ENCODE measurements at places on chromosomes 5 and 9.
A peak's percentile ranks its signal among the peaks of the same experiment; 100 is the strongest.

DNA sequence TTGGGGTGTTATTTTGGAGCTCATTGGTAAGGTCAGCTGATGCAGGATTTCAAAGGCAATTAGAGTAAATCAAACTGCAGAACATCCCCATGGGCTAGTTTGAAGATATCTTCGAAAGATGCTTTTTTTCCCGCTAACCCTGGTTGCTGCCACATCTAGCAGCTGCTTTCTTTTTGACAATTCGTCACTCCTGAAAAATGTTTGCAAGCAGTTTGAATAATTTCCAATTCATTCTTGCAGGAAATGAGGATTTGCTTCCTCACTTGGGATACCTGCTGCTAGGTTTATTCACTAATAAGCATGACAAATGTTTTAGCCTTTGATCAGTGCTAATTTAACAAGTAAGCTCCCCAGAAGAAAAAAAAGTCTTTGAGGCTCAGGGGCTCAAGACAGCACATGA, 649.6 kb upstream of the RORB start:
- DNase-seq, result no peak

- DNase-seq, result no peak
These were observed 104.0 kb upstream of the DMRTA1 start for GRCh38 chr9:22342491-22343217.

DNA sequence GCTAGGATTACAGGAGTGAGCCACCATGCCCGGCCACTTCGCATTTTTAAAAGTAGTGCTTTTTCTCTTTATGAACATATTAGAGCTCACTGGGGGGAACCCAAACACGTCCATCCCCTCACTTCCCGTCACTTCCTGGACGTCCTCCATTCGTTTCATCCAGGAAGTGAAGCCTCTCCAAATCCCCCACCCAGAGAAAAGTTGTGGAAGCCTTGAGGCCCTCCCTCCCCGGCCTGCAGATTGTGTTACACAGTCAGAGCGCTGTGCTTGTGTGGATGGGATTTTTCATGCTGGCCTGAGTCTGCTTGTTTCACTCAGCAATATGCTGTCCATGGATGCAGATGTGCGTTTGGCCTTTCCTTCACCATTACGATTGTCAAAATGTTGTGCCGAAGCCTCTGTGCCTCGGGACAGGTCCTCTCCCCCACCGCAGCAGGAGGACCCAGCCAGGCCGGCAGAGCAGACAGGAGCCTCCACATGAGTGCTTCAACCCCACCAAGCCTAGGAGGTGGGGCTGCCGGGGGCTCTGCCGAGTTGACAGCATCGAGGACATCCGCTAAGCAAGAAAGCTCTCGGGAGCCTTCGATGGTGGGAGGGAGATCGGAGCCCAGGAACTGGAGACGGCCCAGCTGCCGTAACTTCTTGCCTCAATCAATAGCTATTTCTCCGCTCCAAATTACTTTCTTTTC, 121.6 kb upstream of the PPP1R26 start:
- DNase-seq, result no peak

- peak; percentile 74 for DNase-seq
These were observed at the start of gene PCDHGB3 for GRCh38 chr5:141369994-141370848. Gene PCDHGB3 (plus strand): TSS chr5:141370242. CDS start chr5:141370395, 153 bp downstream.

- DNase-seq, result no peak
These were observed 161.0 kb upstream of the CCDC152 start for GRCh38 chr5:42595597-42595996.

DNA sequence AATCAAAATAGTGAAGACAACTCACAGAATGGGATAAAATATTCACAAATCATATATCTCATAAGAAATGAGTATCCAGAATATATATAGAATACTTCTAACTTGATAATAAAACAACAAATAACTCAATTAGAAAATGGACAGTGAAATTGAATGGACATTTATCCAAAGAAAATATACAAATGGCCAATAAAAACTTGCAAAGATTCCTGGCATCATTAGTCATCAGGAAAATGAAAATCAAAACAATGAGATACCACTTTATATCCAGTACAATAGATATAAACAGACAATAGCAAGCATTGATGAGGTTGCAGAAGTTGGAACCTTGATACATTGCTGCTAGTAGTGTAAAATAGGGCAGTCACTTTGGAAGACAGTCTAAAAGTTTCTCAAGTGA, 12.8 kb upstream of the TLR4 start:
- no peak for DNase-seq

DNA sequence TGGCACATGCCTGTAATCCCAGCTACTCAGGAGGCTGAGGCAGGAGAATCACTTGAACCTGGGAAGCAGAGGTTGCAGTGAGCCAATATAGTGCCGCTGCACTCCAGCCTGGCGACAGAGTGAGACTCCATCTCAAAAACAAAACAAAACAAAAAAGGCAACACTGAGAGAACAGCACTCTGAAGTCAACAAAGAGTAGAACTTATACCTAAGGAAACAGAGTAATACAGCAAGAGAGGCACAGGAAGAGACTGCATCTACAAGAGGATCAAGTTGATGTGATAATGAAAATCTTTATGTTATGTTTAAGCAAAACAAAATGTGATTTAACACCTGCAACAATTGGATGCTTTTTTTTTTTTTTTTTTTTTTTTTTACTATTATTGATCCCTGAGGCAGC, 33.1 kb downstream of the FYB1 start:
- DNase-seq, result no peak

DNA sequence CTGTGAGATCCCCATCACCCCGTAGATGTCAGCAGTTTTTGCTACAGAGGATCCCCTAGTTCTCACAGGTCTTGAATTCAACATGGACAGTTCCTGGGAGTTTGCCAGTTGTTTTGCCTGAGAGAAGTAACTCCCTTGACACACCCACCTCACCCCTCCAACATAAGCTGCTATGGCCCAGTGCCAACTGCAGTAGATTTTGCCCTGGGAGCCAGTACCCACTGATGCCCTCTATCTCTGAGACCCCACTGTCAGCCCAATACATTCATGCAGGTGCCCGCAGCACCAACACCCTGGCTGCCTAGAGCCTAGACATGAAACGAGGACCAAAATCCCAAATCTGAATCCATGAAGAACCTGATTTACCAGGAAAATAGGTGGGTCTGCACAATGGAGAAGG, 583.9 kb upstream of the CTNND2 start:
- no peak for DNase-seq

DNA sequence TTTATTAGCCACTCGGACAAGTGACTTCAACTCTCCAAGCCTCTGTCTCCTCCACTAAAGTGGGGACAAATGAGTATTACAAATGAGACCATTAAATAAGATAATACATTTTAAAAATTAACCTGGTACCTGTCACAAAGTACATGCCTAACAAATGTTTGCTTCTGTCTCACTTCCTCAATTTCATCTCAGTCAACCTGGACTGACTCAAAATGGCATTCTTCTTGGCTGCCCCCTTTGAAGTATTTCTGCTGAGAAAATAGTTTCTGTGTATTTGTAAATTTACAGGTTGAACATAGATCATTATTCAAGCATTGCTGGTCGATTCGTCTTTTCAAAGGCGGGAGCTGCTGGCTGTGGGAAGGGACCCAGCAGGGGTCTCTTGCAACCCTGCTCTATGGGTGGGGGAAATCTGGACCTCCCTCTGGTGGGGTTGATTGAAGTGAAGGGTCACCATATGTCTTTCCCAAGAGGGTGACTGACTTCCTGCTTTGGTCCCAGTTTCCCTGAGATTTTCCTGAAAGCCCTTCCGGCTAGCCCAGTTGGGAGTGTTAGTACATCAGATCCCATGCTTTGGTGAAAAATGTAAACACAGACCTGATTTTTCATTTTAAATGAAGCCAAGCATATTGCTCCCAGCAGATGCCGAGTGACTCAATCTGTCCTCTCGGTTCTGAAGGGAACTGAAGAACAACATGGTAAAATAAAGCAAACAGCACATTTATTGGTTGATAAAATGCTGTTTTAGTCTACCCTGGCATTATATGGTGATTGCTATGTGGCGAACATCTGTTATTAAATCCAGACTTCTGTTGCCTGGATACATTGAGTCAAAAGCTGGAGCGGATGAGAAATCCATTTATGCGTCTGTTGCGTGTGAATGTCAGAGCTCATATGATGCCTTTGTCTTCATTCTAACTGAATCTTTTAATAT, 73.0 kb downstream of the KCNIP1 start:
- DNase-seq, result no peak

- no peak for DNase-seq
These were observed 43.3 kb upstream of the TJP2 start for GRCh38 chr9:69130456-69131441.
